ENCODE measurements at places on chromosomes 5 and 9.

DNA sequence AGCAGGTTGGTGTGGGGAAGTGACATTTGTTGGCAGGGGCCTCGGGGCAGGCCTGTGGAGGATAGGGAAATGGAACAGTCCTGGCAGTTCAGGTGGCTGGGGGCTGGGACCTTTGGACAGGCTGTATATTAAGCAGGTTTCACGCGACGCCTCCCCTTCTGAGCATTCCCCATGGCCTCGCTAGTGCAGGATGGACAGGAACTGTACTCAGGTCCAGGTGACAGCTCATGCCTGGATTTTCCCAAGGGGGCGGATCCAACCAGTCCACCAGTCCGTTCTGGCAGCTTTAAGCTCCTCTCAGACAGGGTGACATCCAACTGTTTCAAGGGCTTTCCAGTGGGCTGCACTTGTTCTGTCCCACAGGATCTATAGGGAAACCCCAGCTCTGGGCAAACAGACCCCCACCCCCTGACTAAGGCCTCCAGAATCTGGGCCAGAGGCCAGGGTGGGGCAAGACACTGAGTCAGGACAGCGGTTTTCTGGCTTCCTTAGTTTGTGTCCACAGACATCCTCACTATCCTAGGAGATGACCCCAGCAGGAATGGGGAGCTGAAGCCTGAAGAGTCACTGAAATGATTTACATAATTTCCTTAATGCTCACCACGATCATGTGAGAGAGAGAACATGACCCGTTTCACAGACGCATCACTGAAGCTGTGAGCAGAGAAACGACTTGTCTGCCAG lies 20.9 kb downstream of the CSF2 start:
- DNase-seq = peak; percentile 82

GRCh38 chr9:109028457-109028856 lies 15.2 kb upstream of the CTNNAL1 start:
- no peak for DNase-seq

- DNase-seq = no peak
Measured at GRCh38 chr9:35423499-35423898, 66.4 kb upstream of the RUSC2 start.

DNA sequence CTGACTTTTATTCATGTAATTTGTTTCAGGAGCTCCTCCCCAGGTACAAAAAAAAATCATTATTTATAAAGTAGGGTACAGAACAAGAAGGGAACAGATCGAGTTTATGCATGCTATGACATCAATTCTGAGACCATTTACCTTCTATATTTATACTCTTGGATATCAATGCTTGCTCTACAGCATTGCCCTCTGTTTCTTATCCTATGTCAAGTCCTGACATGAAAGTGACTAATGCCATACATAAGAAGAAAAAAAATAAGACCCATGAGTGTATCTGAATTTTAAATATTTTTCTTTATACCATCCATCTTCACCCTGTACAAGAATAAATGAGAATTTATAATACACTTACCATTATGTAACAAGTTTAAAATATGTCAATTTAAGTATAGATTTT lies 2016.3 kb upstream of the CDH9 start:
- no peak for DNase-seq

DNA sequence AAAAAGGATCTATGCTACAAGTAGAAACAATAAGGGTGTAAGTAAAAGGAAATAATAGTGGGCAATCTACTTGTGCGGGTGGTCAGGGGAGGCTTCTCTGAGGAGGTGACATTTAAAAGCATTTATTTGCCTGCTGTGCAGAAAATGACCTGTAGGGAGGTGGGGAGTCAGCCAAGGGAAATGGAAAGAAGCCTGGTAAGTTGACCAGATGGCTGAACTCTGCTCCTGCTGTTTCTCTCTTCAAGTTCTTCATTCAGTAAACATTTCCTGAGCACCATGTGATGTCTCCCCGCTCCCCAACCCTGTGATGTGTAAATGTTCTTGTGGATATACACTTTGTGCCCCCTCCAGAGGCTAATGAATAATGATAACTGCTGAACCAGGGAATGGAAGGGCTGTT lies 9.9 kb upstream of the SPIN1 start:
- DNase-seq = no peak

DNA sequence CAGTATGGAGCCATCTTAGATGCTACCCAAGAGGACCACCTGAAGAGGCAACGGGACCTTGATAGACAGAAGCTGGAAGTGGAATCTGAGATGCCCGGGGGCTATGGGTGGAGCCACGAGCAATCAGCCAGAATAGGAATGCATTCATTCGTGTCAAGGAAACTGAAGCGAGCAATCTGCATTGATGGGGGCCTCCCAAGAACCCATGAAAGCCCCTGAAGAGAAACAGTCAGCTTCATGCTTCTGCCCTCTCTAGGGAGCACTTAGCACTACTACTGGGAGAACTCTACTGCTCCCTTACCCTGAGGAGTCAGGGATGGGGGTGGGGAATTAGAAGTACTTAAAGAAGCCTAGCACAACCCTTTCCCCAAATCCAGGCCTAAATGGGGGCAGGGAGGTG lies 51.9 kb upstream of the TCERG1 start:
- no peak for DNase-seq

- DNase-seq = no peak
Measured at GRCh38 chr5:55232271-55232984, 980 bp downstream of the CCNO start.

DNA sequence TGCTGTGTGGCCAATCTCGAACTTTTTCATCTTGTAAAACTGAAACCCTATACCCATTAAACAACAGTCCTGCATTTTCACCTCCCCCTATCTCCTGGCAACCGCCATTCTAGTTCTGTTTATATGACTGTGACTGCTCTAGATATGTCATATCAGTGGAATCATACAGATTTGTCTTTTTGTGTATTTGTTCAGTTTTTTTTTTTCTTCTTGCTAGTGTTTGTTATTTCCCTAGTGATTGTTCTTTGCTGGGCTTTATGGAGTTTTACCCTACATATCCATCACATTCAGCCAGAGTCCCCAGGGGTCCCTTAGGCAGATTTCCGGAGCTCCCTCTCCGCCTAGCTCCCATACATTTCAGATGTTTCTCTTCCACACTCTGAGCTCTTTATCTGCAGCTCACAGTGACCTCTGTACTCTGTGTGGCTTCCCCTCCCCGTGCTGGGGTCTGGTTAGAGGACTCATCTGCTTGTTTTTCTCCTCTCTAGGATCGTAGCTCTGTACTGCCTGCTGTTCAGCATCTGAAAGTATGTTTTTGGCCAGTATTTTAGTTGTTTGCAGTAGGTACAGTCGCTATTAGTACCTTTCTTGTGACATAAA lies 25.1 kb upstream of the CARTPT start:
- no peak for DNase-seq

- no peak for DNase-seq
Measured at GRCh38 chr5:78611126-78611605, 37.4 kb downstream of the LHFPL2 start.

- DNase-seq = no peak
Measured at GRCh38 chr9:32300373-32300772, 84.1 kb upstream of the ACO1 start.

GRCh38 chr9:14650596-14650995 lies 42.6 kb downstream of the ZDHHC21 start:
- no peak for DNase-seq

GRCh38 chr9:19117039-19117716 lies 10.1 kb downstream of the PLIN2 start:
- DNase-seq = no peak

DNA sequence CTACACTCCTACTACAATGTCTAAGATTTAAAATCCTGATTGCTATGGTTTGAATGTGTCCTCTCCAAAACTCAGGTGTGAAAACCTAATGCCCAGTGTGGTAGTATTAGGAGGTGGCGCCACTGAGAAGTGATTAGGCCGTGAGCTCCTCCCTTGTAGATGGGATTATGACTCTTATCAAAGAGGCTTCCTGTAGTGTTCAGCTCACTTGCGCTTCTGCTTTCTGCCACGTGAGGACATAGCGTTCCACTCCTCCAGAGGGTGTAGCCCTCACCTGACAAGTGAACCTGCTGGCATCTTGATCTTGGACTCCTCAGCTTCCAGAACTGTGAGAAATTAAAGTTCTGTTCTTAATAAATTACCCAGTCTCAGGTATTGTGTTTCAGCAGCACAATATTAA lies 33.0 kb upstream of the WHRN start:
- no peak for DNase-seq
